Left forelimb (tissue), 1 donor: ENCODE measurements at places on chromosomes 12 and 14.
A peak's percentile ranks its signal among the peaks of the same experiment; 100 is the strongest.

GRCh38 chr12:50642035-50642451, 121.9 kb upstream of the ATF1 start:
- no peak for DNase-seq

- DNase-seq, result peak; percentile 61
These were observed 193.3 kb upstream of the C14orf180 start for GRCh38 chr14:104386151-104386841.

DNA sequence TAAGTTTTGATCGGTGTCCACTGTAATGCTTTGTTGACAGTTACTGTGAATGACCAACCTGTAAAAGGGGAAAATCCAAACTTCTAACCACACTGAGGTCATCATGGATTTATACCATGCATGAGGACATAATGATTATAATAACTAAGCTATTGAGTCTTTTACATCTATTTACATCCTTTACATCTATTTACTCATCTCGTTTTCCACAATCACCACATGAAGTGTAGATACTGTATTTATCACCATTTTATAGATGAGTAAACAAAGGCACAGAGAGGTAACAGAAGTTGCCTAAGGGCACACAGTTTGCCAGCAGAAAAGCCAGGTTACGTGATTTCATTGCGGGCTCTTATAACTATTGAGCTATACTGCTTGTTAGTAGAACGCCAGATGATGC, 27.9 kb upstream of the EID3 start:
- DNase-seq, result no peak

DNA sequence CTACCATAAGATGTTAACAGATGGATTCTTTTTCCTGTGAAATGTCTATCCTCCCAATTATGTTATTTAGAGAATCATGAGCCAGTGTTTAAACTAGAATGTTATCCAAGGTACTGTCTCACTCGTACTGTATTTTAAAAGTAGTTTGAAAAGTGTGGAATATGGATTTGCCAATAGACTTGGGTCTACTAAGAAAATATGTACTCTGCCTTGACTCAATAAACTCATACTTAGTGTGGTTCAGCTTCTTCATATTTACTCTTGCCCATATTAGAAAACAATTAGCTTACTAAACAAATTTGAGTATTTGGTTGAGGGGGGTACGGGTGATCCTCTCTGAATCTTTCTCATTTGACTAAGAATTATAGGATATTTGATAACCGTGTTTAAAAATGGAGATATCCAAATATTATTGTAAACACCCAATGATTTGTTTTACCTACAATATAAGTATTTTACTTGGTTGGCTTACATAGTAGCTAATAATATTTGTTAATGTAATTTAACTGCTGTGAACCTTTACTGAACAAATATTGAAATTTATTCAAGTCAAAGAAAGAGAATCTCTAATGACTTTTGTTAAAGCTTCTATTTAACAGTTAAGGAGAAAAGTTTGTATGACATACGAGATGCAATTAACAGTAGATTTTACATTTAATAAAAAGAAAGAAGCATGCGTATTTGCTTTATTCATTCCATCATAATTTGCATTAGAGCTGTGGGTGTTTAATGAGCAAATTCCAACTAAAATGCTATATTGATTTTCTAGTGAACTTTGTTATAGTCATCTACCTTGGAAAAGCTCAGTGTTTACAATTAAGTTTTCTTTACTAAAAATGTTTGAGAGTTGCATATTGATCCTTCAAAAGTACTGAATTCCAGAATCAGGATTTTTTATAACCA, 81.2 kb downstream of the MIPOL1 start:
- DNase-seq, result no peak

DNA sequence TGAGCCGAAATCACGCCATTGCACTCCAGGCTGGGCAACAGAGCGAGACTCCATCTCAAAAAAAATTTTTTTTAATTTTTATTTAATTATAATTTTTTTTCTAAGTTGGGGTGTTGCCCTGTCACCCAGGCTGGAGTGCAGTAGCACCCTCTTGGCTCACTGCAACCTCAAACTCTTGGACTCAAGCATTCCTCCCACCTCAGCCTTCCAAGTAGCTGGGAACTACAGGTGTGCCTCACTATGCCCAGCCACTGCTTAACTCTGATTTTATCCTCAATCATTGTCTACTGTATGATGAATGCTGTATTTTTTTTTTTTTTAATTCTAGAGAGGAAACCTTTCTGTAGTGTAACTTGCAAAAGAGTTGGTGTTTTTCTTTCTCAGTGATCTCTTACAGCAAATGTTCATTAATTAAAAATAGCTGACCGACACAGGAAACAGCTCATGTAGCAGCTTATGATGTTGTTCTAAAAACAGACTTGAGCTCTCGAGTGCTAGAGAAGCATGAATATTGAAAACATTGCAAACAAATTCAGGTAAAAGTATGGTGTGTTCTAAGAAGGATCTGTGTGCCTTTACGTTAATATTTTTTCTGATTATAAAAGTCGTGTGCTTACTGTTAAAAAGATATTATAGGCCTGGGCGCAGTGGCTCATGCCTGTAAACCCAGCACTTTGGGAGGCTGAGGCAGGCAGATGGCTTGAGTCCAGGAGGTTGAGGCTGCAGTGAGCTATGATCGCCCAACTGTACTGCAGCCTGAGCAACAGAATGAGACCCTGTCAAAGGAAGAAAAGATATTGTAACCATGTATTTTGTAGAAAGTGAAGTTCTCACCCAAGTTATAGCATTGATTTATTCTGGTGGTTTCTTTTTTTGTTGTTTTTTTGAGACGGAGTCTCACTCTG, 68.9 kb downstream of the FGD4 start:
- no peak for DNase-seq

DNA sequence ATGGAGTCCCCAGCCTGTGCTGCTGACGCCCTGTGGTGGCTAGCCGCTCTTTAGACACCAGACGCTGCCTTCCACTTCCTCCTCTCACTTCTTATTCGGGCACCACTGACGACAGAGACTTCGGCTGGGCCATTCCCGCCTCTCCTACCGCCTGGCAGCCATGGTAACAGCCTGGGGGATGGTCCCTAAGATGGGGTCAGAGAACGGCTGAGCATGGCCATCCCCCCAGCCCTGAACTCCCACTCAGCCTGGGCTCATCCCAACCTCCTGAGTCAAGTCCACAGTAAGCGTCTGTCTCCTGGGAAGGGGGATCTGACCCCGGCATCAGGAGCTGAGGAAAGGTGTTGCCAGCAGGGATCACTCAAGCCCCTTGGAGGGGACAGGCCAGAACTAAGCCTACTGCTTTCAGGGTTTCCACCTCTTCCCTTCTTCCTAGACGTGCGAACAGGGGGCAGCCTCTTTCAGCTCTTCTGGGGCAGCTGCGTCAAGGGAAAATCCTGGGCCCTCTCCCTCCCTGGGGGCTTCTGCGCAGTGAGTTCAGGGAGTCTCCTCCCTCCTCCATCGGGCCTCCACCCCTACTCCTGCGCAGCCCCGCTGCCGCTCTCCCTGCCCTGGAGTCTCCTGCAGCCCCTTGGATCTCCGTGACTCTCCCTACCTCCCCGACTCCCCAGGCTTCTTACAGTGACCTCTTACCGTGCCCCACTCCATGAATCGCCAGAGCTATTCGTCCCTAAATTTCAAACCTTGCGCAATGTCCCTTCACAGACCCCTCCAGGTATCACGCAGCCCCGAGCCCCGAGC, 643 bp upstream of the TAMALIN start:
- no peak for DNase-seq

GRCh38 chr12:92465786-92466295, 236.9 kb upstream of the PLEKHG7 start:
- DNase-seq, result no peak

DNA sequence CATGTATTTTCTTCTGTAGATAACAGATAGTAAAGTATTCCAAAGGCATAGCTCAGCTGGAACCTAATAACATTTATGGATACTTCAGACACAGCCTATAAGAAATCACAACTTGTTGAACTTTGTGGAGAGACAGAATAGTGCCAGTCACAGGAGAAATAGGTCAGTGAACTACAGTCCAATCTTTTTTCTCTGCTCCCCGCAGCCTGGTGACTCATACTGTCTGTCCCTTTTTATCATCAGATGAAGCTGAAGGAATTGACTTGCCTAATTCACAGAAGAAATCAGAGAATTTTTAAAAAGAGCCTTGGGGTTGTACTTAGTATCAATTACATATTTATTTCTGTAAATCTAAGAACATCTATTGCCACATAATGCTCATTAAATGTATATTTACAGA, 222.3 kb downstream of the ALG10 start:
- DNase-seq, result no peak

DNA sequence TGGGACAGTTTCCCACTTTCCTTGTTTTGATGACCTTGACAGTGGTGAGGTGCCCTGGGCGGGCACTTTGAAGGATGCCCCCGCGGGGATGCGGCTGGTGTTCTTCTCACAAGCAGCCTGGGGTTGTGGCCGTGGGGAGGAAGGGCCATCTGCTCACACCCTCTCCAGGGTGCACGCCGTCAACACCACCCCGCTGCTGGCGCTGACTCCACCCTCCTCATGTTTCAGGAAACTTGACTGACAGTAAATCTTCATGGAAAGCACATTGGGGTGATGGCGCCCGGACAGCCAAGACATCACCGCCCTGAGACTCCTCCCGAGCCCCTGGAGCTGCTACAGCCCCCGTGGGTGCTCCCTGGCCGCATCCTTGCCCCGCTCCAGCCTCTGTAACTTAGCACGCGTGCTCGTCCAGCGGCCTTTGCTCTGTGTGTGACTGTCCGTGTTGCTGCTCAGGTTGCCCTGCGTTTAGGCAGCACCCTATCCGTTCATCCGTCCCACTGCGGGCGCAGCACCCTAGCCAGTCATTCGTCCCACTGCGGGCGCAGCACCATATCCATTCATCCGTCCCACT, 150.2 kb upstream of the C14orf180 start:
- DNase-seq, result no peak

- no peak for DNase-seq
These were observed 34.2 kb upstream of the MAP1LC3B2 start for GRCh38 chr12:116524964-116525379.

GRCh38 chr14:70118064-70118463, 70.7 kb downstream of the SLC8A3 start:
- no peak for DNase-seq

- no peak for DNase-seq
These were observed 90.9 kb upstream of the PTHLH start for GRCh38 chr12:28063355-28063880.

DNA sequence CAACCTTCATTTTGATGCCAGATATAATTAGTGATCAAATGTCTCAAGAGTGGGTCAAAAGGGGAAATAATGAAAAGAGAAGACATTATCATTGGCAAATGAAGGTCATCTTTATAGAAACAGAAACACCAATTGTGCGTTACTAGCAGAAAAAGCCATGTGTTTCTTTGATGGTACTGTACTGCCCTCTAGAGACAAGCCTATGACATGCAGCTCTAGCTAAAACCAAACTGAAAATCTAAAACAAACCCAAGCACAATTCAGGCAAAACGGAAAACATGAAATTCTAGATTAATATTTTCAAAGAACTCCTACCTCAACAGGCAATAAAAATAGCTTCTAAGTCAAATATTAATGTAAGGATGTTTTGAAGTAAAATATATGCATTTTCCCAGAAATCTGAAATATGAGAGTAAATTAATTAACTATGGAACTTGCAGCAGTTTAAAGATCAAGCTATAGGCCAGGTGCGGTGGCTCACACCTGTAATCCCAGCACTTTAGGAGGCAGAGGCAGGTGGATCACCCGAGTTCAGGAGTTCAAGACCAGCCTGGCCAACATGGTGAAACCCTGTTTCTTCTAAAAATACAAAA, 115.4 kb downstream of the KLHL28 start:
- no peak for DNase-seq
